Stimulated activated CD8-positive, alpha-beta memory T cell treated with anti-CD3 and anti-CD28 coated beads, Interleukin-2, amount 100 ng/mL, for 1 hour (primary cell): ENCODE measurements at places on chromosomes 6 and 20.

GRCh38 chr6:107398001-107398400, 61.4 kb downstream of the PDSS2 start:
- no peak for DNase-seq

DNA sequence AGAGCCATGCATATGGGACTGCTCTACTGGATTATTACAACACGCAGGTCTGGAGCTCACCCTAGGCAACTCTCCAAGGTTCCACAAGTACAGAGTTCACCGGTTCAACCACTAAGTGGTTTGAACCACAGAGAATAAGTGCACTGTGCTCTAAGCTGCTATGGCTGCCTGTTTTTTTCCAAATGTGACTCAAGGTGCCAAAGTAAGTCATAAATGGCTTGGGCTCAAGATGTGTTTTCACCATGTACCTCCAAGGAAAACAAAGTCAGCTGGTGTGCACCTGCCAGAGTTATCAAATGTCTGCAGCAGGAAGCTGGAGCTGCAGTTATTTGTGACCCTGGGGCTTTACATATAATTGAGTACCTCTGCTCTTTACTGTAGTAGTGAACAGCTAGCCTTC, 76.7 kb downstream of the PREP start:
- DNase-seq = no peak

DNA sequence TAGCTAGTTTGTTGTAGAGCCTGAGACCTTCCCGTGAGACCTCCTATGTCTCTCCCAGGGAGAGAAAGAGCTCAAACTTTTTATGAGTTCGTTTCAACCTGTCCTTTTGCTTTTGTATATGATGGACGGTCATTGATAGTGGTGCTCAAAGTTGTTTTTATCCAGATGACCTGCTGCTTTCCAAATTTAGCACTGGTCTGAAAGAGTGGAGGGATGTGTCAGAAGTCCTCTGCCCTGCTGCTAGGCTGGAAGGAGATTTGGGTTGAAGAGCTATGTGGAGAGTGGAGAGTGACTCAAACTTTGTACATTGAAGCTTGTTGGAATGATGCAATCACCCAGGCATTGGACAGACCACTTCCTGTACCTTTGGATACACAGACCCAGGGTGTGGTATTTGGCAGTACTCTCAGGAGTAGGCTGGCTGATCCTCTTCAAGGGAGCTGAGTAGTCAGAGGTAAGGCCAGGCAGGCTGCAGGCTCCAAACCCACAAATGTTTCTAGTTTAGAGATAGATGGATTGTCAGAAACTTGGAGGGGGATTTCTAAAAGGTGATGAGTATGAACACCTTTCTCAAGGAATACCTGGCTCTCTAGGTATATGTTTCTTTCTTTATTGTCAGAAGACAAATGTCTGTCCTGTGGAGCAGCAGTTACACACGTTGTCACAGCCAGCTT, 49.4 kb upstream of the RREB1 start:
- DNase-seq = no peak

DNA sequence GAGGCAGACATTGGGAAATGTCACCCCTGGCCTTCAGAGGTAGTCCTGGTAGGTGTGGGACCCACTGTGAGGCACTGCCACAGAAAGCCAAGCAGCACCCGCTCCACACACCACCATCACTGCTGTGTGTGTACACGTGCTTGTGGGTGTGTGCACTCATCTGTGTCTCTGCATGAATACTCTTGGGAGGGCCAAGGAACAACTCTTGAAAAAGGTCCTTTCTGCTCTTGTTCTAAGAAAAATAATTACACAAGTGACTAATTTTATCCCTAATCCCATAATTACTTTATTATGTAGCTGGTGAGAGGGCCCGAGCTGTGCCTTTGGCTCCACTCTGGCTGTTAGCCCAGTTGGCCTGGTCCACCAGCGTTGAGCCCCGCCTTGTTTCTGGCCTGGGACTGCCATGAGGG, 21.7 kb upstream of the EPB41L1 start:
- DNase-seq = no peak

- no peak for DNase-seq
These were observed 59.2 kb downstream of the PTPRA start for GRCh38 chr20:2932498-2932897.
